Dermis microvascular lymphatic vessel endothelial cell (primary cell): ENCODE measurements at places on chromosomes 11 and 22.

DNA sequence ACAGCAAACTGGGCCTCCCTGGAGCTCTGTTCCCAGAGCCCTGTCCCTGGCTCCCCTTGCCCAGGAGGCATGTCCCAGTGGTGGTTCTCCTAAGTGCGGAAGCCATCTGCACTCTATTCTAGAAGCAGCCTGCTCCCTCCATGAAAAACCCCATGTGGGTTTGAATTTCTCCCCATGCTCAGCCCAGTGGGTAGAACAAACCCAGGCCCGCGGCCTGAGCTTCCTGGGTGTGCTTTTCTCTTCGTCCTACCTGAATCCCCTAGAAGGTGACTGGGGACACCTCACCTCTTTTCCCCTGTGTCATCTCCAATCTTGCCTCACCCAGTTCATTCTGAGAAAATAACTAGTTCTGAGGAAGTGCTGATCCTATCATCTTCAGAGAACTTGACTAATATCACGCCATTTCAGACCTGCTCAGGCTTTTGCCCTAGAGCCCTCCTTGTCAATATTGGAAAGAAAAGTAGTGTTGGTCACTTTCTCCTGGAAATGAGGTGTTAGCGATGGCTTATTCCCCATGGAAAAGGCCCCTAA lies 15.9 kb downstream of the IL10RA start:
- no peak for DNase-seq

DNA sequence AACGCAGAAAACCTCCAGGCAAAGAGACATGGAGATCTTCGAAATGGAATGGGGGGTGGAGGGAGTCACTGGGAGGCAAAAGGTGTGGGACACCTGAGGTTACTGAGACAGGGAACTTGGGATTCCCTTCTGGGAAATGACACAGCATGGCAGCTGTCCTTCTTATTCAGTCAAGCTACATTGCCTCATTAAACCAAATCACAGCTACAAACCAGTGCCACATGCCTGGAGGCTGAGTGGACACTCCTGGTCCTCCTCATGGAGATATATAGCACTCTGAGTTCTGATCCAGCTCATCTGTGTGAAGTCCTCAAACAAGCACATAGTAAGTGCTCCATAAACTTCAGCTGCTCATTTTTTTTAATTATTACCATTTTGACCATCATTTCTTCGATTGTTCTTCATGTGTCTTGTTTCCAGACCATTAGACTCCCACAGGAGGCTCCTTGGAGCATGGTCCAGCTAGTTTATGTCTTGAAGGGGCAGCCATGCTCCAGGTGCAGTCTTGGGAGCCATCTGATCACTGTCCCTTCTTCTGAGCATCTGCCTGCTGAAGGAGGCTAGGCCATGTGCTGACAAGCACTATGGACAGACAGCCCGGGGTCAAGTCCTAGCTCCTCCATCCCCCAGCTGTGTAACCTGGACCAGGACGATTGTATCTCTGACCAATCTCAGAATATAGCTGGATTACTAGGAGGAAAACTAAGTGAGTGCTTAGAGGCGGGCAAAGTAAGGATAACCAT lies 9.7 kb upstream of the FXYD2 start:
- no peak for DNase-seq

GRCh38 chr22:33051960-33052839 lies 6.0 kb downstream of the SYN3 start:
- no peak for DNase-seq

DNA sequence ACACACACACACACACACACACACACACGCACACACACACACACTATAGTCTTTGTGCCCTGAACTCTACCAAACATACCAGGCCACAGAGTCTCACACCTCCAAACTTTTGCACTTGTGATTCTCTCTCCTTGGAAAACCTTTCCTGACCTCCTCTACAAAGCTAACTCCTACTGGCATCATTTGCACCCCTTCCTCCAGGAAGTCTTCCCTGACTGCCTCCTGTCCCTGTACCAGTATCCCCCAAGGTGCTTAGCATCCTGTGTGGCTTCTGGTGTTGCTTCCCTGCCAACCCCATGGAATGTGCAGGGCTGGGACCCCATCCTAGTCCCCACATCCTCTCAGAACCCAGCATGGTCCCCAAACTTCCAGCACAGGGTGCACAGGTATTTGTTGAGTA lies 8.9 kb downstream of the TPST2 start:
- DNase-seq = no peak

- DNase-seq = peak; percentile 73
These were observed 132.6 kb downstream of the MICAL2 start for GRCh38 chr11:12242966-12243365.

DNA sequence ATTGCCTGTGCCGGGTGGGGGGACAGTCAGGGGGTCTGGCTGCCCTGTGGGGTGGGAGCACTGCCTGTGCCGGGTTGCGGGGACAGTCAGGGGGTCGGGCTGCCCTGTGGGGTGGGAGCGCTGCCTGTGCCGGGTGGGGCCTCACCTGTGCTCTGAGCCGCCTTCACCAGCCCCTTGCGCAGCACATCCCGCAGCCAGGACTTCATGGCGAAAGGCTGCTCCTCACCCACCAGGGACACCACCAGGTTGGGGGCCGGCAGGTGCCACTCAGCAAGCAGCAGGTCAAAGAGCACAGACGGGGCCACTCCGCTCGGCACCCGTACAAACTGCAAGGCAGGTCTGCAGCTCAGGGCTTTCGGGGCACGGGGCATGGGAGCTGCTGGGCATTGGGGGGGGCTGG lies 21.4 kb downstream of the TSSC4 start:
- DNase-seq = no peak

DNA sequence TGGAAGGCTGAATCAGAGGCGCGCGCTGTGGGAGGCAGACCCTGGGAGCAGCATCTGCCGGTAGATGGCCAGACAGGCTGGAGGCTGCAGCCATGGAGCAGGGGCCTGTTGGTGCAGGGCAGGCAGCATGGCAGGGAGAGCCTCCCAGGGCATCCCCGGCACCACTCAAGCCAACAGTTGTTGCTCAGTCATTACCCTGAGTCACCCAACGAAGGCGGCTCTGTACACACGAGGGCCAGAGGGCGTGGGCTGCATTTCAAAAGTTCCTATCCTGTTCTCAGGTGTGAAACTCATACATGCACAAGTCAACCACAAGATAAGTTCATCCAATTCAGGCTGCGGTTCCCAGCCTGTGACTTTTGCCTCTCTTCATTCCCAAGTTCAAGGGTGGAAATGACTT lies 2.6 kb downstream of the ANO1 start:
- no peak for DNase-seq

DNA sequence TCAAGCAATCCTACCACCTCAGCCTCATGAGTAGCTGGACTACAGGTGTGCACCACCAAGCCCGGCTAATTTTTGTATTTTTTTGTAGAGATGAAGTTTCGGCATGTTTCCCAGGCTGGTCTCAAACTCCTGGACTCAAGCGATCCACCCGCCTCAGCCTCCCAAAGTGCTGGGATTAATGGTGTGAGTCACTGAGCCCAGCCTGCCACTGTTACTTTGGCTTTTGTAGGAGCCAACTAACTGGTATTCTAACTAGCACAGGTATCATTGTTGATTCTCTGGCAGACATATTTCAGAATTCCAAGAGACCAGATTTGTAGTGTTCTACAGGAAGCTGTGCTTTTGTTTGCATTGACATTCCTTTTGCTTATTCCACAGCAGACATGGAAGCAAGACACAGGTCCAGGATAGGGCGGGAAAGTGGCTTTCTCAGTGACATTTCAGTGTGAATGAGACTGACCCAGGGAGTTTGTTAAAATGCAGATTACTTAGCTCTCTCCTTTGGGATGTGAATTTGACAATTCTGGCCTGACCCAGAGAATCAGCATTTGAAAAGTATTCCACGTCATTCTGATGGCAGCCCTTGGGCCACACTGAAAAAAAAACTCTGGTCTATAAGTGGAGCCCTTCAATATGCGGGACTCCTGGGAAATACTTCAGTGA lies 52.2 kb upstream of the PAX6 start:
- no peak for DNase-seq

DNA sequence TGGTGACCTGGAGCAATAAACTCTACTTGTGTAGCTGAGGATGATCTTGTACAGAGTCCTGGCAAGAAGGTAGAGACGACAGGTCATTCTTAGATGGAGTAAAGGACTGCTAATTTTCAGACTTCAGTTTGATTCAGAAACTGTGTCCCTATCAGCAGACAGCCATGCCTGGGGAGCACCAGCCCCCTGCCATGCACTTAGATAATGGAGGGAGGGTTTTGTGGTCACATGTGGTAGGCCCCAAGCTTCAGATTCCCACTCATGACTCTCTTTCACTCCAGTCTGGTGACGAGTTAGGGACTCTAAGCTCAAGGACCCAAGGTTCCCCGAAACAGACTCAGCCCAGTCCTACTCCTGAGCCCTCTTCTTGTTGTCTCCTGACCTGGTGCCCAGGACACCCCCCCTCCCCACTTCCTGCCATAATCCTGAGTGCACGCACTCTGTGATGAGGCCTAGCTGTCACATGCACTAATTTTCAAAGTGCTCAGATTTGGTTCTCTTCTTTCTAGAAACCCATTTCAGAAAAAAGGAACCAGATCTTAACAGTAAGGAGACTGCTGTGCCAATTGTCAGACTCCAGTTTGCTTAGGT lies 10.2 kb upstream of the AMPD3 start:
- no peak for DNase-seq

- DNase-seq = peak; percentile 35
These were observed 13.6 kb downstream of the MRPL21 start for GRCh38 chr11:68889948-68890446.

GRCh38 chr11:109229682-109230081 lies 192.3 kb upstream of the C11orf87 start:
- no peak for DNase-seq

DNA sequence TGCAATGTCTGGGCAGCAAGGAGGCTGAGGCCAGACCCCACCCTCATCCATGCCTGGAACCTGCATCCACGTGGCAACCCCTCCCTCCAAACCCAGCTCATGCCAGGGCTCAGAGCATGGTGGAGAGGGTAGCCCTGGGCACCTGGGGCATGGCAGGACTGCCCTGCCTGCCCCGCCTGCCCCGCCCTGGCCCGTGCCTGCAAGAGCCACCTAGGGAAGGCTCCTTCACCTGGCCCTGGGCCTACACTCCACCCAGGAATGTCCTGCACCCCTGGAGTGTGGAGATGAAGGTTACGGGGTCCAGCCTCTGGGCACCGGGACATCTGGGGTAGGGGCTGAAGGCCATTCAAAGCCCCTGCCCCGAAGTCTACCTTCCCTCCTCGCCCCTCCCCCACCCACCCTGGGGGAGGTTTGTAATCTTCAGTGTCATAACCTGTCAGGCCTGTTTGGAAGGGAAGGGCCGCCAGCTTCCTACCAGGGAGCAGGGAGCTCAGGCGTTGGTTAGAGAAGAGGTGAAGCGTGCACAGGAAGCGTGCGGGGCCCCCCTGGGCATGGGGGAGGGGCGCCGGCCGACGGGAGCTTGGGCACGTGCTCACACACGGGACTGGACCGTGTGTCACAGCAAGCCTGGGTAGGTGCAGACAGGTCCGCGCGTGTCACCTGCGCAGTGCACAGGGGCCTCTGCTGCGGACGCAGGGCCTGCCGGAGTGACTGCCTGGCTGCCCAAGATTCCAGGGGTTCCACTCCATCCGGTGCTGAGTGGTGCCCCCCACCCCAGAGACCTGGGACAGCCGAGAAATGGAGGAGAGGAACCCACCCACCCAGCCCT lies 30.7 kb upstream of the TH start:
- DNase-seq = no peak

DNA sequence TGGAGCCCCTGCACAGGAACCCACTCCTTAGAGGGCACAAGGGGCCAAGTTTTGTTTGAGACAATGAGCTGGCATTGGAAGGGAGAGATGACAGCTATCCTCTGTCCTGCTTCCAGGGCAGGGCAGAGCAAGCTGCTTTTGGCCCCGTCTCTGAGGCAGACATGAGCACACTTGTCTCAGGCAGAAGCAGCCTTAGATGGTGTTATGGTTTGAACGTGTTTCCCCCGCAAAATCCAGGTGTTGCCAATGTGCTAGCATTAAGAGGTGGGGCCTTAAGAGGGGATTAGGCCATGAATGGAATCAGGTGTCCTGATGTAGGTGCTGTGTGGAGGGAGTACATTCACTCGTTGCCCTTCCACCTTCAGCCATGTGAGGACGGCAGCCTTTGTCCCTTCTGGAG lies 2.5 kb downstream of the TP53AIP1 start:
- no peak for DNase-seq

DNA sequence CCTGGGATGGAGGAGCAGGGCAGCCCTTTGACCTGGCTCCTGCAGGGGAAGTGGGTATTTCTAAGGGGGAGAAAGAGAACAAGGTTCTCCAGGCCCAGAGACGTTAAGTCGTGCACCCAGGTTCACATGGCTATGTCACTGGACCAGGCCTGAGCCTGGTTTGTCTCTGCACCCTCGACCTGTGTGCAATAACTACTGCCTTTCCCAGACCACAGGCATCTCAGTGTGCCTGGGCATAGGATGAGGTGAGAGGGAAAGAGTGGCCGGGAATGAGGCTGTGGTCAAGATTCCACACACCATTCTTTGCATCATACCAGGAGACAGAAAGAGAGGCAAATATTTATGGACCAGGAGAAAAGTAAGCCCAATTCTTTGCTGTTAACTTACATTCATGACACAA lies 66.8 kb downstream of the PRR5L start:
- no peak for DNase-seq
